AG08395 (cell line): ENCODE measurements at places on chromosomes 4 and X.
A peak's percentile ranks its signal among the peaks of the same experiment; 100 is the strongest.

DNA sequence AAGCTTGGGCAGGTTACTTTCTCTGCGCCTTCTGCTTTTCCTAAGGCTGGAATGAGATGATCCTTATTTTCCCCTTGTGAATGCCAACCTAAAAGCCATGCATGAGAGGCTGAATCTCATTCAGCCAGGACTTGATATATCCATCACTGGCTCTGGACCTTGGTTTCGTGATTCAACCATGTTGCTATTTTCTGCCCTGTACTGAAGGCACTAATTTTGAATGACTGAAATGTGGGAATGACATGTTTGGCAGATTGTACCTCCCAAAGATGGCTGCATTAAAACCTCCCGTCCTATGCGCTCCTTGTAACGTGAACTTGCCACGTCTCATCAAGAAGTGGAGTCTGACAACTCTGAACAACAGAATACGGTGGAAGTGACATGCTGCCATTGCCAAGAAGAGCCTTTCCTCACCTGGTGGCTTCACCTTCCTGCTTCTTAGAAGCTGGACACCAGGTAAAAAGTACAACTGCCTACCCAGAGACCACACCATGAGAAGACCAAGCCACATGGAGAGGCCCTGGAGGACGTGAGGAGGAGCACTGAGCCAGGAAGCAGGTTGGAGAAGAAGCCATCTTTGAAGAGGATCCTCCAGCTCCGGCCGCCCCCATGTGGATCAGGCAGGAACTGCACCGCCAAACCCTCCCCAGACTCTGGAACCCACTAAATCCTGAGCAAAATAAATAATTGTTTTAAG is 174.5 kb downstream of the NSUN7 start:
- peak; percentile 85 for DNase-seq

GRCh38 chr4:174697896-174698295 is 131.2 kb downstream of the GLRA3 start:
- DNase-seq: no peak

GRCh38 chrX:119784747-119785446 is 6.5 kb downstream of the RPL39 start:
- peak; percentile 31 for DNase-seq

GRCh38 chr4:37858872-37859271 is 32.0 kb upstream of the TBC1D1 start:
- DNase-seq: no peak

DNA sequence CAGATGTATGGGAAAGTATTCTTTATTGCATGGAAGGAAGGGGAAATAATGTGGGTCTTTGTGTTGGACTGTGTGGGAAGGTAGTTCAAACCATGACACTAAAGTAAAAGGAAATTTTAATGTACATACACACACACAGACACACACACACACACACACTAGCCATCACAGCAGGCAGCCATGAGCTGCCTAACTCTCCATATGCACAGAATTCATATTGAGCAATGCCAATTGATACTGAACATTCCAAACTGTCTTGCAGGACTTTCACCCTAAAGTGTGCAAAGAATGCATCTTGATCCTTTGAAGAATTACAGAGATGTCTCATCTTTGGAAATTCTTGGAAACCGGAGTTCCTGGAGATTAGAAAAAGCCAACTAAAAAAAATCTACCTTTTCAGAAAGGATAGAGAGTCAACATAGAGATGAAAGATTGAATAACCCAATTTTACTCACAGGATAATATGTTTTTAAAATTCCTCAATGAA is 120.6 kb upstream of the MBNL3 start:
- DNase-seq: no peak

GRCh38 chrX:91079342-91080114 is 355.1 kb upstream of the PABPC5 start:
- DNase-seq: no peak
